ENCODE measurements at places on chromosomes 3 and 15.

DNA sequence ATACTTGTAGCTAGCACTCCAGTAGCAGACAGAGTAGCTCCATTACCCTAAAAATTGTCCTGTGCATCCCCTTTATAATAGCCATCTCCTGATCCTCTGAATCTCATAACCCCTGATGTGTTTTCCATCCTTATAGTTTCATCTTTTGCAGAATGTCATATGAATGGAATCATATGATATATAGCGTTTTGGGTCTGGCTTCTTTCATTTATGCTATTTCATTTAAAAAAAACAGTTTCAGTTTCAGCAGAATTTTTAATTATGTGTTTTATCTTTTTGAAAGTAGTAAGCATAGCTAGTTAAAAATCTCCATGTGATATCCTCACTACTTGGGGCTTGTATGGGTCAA is 132.7 kb downstream of the KLF13 start:
- DNase-seq, result no peak

- DNase-seq, result peak; percentile 29
Observed at GRCh38 chr15:70451821-70452653, 311.3 kb downstream of the UACA start.

DNA sequence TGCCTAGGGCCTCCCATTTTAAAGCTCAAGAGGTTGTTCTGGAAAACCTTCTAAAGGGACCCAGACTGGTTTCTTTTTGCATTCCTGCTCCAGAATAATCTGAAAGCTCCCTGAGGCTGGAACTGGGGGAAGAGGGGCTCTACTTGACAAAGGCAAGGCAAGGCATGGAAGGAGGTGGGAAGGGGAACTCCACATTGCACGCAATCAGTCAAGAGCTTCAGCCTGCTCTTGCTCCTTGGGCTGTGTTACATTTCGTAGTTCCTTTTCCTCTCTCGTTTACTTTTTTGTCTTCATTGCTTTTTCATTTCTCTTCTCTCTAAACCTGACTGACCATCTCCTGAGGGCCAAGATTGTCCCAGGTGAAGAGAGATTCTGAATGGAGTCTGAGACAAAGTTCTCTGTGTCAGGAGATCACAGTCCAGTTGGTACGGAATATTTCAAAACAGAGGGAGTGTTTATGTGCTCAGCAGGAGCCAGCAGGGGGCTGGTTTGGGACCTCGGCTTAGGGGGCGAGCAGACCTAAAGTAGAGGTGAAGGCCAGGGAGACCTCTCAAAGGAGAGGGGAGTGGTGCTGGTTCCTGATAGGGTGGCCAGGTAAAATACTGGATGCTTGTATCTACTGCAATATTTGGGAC is 6.0 kb upstream of the KCTD6 start:
- DNase-seq, result no peak

GRCh38 chr3:67901681-67902080 is 247.3 kb upstream of the SUCLG2 start:
- no peak for DNase-seq

DNA sequence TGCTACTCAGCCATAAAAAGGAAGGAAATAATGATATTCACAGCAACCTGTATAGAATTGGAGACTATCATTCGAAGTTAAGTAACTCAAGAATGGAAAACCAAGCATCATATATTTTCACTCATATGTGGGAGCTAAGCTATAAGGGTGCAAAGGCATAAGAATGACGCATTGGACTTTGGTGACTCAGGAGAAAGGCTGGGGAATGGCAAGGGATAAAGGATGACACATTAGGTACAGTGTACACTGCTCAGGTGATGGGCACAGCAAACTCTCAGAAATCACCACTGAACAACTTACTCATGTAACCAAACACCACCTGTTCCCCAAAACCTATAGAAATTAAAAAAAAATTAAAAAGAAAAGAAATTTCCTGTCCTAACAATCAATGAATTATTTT is 42.7 kb downstream of the ALCAM start:
- no peak for DNase-seq

Measured in activated T-cell treated with anti-CD3 and anti-CD28 coated beads for 4 hours (primary cell).